Suprapubic skin (tissue), 4 donors: ENCODE measurements at places on chromosomes 1 and 21.

DNA sequence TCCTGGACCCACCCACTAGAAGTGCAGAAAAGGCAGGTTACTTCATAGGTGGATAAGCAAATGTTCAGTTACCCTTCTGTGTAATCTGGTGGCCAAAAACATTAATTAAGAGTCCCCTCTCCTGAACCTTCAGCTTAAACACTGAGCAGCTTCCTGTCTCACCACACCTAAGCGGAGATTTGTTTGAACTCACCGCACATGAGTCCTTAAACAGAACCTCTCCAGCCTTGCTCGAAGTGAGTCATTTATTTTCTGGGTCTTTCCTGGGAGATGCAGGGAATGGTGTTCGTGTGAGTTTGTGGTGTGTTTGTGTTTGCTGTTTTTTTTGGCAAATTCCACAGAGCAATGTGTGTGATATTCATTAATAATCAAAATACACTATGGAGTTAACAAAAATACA, 7.6 kb upstream of the FNBP1L start:
- no peak for DNase-seq

GRCh38 chr1:42043182-42043581, 110.0 kb upstream of the GUCA2B start:
- no peak for DNase-seq

DNA sequence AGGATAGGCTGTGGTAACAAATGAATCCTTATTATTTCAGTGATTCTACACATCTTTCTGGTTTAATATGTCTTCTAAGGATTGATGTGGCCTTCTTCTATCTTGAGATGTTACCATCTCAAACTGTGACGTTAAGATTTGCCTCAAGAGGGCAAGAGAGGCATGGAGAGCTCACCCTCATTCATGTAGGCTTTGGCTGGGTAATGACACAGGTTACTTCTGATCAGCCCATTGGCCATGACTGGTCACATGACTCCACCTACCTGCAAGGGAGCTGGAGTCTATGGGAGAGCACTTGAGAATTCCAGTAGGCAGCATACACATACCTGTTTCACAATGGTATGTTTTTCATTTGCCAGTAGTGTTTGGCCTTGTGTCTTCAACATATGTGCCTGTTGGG, 30.0 kb downstream of the CACHD1 start:
- no peak for DNase-seq

DNA sequence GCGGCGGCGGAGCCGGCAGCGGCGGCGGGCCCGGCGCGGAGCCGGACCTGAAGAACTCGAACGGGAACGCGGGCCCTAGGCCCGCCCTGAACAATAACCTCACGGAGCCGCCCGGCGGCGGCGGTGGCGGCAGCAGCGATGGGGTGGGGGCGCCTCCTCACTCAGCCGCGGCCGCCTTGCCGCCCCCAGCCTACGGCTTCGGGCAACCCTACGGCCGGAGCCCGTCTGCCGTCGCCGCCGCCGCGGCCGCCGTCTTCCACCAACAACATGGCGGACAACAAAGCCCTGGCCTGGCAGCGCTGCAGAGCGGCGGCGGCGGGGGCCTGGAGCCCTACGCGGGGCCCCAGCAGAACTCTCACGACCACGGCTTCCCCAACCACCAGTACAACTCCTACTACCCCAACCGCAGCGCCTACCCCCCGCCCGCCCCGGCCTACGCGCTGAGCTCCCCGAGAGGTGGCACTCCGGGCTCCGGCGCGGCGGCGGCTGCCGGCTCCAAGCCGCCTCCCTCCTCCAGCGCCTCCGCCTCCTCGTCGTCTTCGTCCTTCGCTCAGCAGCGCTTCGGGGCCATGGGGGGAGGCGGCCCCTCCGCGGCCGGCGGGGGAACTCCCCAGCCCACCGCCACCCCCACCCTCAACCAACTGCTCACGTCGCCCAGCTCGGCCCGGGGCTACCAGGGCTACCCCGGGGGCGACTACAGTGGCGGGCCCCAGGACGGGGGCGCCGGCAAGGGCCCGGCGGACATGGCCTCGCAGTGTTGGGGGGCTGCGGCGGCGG, 1.0 kb downstream of the ARID1A start:
- peak; percentile 75 for DNase-seq

DNA sequence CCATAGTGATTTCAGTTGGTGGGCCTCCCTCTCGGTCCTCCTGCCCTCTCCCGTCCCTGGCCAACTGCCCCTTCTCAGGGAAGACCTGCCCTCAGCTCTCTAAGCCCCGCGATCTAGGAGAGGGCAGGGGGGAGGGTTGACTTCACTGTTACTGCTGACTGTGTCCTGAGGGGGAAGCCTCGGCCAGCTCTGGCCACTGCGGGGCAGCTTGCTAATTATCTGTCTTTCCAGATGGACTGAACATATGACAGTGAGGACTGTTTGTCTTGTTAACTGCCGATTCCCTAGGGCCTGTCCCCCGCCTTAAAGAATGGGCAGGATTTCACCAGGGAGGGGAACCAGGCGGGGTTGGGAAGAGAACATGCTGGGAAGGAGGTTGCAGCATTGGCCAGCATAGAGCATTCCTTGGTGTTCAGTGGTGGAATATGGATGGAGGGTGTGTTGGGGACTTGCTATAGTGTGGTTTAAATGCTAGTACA, 22.9 kb downstream of the NIPAL3 start:
- DNase-seq: peak; percentile 87
